ENCODE measurements at places on chromosomes 7 and 10. TPM values are rescaled to one million over a fixed set of nuclear protein-coding genes. Genes with fewer than 3 reads are reported as not detected.

GARIN1A gene
- total RNA-seq: 0.27 TPM

PKD2L1 gene
- total RNA-seq: not detected

EPHB6 gene
- 18.9 TPM for total RNA-seq

MKRN1 gene
- total RNA-seq: 66.2 TPM

PTF1A gene
- not detected for total RNA-seq

GRCh38 chr10:14625192-14625631 lies 149.5 kb downstream of the FAM107B start:
- DNase-seq: no peak

DNA sequence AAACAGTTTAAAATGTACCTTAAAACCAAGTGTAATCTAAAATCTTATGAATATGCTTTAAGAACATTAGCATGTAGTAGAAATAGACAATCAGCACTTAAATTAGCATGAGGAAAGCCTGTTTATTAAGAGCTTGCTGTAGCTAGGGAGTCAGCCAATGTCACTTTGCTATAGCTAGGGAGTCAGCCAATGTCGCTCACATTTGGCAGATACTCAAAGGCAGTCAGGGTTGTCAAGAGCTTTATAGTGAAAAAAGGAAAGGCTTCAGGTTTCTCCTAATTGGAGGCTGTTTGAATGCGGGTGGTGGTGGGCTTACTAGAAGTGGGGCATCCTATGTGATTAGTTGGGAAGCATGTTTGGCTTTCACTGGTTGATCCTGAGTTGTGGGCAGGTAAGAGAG lies 226.2 kb upstream of the DGKB start:
- DNase-seq: no peak

DNA sequence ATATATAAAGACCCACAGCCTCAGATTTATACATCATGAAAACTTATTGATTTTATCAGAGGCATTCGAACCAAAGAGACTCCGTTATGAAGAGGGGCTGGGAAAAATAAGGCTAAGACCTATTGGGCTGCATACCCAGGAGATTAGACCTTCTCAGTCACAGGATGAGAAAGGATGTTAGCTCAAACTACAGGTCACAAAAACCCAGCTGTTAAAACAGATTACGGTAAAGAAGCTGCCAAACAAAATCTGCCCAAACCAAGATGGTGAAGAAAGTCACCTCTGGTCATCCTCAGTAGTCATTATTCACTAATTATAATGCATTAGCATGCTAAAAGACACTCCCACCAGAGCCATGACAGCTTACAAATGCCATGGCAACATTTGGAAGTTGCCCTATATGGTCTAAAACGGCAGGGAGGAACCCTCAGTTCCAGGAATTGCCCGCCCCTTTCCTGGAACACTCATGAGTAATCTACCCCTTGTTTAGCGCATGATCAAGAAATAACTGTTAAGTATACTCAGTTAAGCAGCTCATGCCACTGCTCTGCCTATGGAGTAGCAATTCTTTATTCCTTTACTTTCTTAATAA lies 362.5 kb upstream of the PCDH15 start:
- no peak for DNase-seq

- no peak for DNase-seq
Observed at GRCh38 chr10:35341521-35341920, 5.2 kb downstream of the CCNY start.

- peak; percentile 90 for DNase-seq
Observed at GRCh38 chr7:36283711-36284130, 105.9 kb upstream of the ANLN start.

GRCh38 chr7:105014693-105015389 lies 836 bp downstream of the KMT2E start:
- DNase-seq: peak; percentile 26

DNA sequence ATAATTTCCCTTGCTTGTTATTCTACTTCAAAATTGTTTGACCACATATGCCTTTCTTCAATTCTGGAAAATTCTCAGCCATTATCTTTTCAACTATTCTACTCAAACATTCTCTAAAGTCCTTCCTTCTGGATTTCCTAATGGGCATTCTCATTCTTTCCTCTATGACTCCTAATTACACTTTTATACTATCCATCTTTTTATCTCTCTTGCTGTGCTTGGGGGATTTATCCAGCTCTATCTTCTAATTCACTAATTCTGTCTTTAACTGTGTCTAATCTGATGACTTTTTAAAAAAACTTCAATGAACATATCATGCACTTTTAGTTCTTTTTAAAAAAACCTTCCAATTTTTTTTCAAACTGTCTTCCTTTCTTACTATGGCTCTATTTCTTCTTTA lies 38.4 kb downstream of the C10orf143 start:
- no peak for DNase-seq

DNA sequence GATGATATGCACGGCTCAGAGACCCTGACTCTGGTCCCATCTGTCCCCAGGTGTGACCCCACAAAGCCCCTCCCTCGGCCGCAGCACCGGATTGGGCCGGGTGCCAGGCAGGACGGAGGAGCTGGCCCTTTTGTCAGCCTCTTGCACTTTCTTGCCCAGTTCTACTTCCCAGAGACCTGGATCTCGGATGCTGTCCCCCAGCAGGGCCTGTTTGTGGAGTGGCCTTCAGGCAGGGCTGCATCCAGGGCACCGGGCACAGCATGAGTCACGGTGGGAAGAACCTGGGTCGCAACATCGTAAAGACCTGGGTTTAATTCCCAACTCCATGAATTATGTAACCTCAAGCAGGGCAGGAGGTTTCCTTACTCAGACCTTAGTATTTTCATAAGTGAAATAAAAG lies 158.4 kb upstream of the SH2B2 start:
- DNase-seq: no peak

Data from hematopoietic multipotent progenitor cell (in vitro differentiated cells).